COR-L47 (cell line): ENCODE measurements at places on chromosomes 3 and 15.

DNA sequence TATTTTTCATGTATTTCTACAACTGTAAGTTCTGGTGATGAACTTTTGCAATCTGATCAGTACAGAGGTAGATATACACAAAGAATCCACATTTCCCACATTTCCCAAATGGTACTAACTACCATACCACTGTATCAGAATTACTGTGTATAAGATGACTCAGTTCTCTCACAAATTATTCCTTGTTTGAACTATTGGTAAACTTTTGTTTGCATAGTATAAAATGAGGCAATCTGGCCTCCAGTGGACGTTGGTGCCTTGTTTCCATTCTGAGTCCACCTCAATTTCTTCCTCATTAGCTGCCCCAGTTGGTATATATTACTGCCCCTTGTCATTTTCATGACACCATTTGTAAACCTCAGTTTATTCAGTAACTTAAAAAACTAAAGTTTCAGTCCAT is 38.5 kb downstream of the SPTSSB start:
- no peak for DNase-seq

- DNase-seq: no peak
These were observed 8.8 kb downstream of the PRICKLE2 start for GRCh38 chr3:64216274-64217147.

GRCh38 chr15:75389791-75390382 is 21.5 kb upstream of the MAN2C1 start:
- no peak for DNase-seq

DNA sequence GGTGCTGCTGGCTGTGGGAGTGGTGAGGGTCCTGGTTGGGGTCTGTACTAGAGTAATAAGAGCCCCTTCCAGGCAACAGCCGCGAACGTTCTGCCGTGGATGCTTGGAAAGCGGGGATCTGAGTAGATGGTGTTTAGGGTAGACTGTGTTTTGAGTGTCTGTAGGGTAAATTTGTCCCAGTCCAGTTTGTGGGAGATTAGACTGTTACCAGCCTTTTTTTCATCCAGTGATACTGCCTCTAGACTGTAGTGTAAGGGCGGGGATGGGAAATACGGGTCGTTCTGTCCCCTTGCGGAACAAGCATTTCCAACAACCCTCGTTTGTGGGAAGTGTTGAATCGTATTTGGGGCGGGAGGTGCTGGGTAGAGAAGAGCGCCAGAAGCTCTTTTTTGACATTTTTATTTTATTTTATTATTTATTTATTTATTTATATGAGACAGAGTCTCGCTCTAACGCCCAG is 424 bp downstream of the HAUS2 start:
- DNase-seq: peak; percentile 38

DNA sequence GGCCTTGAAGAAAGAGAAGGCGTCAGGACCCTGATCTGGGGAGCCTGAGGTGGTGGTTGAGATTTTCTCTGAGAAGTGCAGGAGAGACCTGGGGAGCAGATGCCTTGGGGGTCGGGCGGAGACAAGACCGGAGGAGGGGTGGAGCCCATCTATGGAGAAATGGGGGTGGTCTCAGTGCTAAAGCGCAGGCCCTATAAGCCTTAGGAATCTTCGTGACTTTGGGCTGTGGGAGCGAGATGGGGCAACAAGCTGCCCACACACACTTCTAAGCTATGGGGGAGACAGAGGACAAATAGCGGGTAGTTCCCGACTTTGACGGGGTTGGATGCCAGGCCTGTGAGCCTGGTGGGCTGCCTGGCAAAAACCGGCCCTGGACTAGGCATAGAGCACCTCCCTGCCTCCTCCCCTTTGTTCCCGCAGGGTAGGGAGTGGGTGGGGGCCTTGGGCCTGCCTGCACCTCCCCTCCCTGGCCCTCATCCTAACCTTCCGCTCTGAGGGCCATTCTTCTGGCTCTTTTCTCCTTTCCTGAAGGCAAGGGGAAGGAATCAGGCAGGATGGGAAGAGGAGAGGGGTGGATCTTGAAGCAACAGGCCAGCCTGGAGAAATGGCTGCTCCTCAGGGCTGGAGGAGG is 880 bp downstream of the NISCH start:
- DNase-seq: no peak

DNA sequence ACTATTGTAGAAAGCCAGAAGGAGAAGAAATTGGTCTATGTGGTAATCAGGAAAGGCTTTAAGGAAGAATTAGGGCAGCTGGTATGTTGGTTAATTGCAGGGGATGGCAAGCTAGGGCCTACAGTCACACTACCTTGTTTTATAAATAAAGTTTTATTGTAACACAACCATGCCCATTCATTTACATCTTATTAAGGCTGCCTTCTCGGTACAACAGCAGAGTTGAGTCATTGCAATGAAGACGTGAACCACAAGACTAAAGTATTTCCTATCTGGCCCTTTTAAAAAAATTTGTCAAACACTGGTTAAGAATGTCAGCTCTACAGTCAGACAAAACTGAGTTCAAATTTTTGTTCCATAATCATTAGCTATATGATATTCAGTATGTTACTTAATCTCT is 8.3 kb downstream of the SERPINI1 start:
- DNase-seq: no peak

GRCh38 chr3:73609315-73609641 is 15.5 kb downstream of the PDZRN3 start:
- no peak for DNase-seq

DNA sequence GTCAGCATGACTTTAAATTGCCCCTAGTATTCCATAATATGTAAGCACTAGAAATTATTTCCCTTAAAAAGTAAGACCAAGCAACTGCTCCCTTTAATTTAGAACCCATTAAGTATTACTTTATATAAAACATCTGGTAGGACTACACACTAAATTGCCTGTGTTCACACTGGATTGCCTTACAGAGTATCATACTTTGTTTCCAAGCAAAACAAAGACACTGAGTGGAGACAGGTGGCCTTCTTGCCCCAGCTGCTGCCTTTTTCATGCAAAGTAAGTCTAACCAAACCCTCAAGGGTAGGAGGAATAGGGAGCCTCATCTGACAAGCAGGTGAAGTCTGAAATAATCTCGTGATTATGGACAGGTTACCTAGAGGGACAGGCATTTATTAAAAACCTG is 87.3 kb downstream of the PEX5L start:
- peak; percentile 73 for DNase-seq

DNA sequence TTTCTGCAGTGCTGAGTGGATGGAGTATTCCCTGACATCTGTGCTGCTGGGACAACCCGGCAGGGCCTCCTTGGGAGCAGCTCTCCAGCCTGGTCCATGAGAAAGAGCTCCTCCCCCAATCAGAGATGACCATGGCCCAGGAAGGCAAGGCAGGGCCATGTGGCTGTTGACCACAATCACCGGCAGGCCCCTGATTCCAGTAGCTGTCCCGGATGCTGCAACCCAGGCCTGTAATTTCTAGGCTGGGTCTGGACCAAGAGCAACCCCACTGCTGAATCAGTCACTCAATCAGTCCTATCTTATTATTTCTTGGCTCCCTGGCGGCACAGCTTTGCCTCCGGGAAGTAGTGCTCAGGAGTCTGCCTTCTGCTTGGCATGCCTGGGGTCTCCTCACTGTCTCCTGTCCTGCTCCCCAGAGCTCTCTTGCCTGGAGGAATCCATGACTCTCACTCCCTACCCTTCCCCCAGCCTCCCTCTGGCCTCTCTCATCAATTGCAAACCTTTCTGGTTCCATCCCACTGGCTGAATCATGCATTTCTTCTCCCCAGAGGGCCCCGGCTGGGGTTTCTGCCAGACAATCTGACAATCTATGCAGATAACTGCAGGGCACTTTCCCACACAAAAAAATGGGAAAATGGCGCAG is 32.6 kb upstream of the ITGA11 start:
- no peak for DNase-seq

DNA sequence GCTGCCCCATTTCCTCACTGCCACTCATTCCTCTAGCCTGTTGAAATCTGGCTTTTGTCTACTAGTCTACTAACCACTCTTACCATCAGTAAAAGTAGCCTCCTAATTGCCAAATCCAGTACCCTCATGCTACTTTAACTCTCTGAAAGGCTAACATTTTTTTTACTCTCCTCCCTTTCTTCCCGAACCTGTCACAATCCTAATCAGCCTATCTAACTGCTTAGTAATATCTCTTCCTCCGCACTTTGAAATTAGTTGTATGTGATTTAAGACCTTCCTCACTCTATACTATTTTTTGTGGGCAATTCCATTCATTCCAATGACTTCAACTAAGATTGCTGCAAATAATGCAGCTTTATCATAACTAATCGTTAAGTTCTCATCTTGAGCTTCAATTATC is 3.7 kb downstream of the SENP7 start:
- DNase-seq: no peak

- DNase-seq: no peak
These were observed 232.3 kb downstream of the SNRPN start for GRCh38 chr15:25186906-25187645.

DNA sequence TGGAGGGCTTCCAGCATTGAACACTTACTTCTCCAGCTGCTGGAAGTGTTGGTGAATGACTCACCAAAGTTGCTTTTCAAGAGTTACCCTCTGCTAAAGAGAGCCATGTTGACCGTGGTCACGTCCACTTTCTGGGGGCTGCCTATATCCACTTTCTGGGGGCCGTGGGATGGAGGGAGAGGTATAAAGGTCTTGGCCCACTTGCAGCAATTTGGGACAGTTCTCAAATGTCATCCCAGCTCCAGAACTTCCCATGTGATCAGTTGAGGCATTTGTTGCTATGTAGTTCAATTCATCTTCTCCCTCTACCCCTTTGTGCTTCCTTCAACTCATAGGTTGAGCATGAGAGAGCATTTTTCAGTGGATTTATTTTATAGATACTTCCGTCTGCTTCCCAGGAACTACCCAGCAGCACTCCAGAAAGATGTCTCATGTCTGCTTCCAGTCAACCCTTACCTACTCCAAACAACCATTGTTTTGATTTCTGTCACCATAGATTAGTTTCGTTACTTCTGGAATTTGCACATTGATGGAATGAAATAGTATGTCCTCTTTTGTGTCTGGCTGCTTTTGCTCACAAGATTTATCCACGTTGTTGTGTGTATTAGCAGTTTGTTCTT is 130.6 kb downstream of the TCF12 start:
- DNase-seq: no peak

DNA sequence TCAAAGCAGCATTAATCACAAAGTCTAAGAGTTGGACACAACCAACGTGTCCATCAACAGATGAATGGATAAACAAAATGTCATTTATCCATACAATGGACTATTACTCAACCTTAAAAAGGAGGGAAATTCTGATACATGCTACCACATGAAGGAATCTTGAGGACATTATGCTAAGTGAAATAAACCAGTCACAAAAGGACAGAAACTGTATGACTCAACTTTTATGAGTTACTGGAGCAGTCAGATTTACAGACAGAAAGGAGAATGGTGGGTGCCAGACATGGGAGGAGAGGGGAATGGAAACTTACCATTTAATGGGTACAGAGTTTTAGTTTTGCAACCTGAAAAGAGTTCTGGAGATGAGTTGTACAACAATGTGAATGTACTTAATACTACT is 43.0 kb upstream of the SEC13 start:
- DNase-seq: no peak

DNA sequence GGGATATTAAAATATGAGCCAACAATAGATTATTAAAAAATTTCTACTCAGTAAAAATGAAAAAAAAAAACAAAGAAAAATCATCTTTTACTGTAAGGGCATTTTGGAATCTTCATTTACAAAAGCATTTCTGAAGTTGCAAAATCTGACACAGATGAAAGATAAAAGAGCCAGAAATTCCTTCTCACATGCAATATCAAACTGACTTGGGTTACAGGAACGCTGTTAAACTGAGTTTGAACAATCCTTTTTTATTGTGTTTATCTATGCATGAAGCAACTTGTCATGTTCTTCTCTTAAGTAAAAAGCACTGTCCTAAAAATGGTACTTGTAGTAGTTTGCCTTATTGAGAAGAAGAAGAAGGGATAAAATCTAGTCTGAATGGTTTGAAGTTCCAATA is 468.5 kb upstream of the KCNMB2 start:
- no peak for DNase-seq

DNA sequence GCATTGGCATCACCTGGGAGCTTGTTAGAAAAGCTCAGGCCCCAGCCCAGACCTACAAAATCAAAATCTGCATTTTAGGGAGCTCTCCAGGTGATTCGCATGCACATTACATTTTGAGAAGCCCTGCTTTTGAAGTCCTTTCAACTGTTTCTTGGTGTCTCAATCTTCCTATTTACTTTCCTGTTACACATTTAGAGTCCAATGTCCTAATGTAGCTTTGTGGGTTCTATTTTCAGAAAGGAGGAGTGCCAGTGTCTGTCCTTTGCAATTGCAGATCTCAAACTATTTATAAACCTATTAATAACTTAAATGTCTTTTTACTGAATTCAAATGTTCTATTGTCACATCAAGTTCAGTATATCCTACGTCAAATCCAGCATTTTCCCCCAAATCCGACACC is 27.8 kb upstream of the MYRIP start:
- DNase-seq: no peak

GRCh38 chr3:56867671-56868070 is 65.9 kb upstream of the ARHGEF3 start:
- no peak for DNase-seq

GRCh38 chr3:95815828-95816227 is 998.6 kb upstream of the EPHA6 start:
- no peak for DNase-seq

DNA sequence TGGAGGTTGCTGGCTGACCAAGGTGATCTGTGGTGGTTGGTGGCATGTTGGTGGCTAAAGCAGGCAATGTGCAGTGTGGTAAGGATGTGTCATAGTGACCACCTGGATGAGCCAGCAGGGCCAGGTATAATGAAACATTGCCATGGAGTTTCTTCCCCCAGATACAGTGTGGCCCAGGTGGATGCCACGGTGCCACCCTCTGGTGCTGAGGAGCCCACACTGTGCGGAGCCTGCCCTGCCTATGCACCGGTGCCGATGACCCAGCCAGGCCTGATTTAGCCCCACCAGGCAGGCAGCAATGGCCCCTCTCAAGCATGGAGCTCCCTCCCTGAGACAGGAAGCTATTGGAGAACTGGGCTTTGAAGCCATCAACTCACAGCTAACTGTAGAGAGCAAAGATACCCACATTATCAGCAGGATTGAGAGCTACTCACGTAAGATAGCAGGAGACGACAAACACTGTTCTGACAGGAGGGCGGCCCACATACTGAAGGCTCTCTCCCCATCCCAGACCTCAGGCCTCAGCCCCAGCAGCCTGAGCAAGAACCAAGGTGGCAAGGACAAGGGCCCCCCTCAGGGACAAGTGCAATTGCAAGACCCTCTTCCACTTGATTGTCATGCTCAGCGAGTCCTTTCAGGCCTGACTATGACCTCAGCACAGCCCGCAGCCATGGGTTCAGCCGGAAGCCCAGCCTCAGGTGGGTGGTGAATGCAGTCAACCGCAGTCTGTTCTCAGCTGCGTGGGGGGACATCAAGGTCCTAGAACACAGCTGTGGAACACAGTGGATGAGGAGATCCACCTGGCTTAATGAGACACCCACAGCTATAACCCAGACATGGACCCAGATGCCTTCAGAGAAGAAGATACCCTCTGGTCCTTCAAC is 82.8 kb upstream of the CDV3 start:
- DNase-seq: no peak

DNA sequence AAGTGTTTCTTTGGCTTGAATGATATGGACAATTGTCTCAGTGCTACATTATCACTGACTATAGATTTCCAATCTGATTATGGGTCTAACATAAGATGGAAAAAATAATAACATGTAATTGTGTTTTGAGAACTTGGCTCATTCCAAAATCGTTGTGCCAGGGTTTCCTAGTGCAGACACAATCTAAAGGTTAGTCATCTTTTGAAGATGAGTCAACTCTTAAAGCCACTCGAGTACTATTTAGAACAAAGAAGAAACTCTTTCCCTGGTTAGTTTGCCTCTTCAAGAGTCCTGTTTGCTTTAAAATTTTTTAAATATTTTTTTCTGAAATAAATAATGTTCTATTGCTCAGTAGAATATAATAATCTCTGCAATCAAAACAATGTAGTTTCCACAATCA is 301.0 kb downstream of the CADM2 start:
- DNase-seq: no peak
